ENCODE measurements at places on chromosomes 2 and 18. TPM values are rescaled to one million over a fixed set of nuclear protein-coding genes. Genes with fewer than 3 reads are reported as not detected.

PMAIP1 gene
- total RNA-seq, result 0.48 TPM

ST8SIA5 gene
- total RNA-seq, result not detected

- no peak for DNase-seq
These were observed 247.4 kb downstream of the FBXO15 start for GRCh38 chr18:73900106-73900835.

GRCh38 chr18:35919179-35919578 lies 53.3 kb upstream of the RMP24 start:
- DNase-seq, result no peak

GRCh38 chr2:88765154-88765888 lies 73.8 kb downstream of the RPIA start:
- no peak for DNase-seq

- DNase-seq, result no peak
These were observed 208.1 kb upstream of the HAAO start for GRCh38 chr2:43000242-43001054.

GRCh38 chr18:40577981-40578365 lies 1377.1 kb upstream of the PIK3C3 start:
- no peak for DNase-seq

DNA sequence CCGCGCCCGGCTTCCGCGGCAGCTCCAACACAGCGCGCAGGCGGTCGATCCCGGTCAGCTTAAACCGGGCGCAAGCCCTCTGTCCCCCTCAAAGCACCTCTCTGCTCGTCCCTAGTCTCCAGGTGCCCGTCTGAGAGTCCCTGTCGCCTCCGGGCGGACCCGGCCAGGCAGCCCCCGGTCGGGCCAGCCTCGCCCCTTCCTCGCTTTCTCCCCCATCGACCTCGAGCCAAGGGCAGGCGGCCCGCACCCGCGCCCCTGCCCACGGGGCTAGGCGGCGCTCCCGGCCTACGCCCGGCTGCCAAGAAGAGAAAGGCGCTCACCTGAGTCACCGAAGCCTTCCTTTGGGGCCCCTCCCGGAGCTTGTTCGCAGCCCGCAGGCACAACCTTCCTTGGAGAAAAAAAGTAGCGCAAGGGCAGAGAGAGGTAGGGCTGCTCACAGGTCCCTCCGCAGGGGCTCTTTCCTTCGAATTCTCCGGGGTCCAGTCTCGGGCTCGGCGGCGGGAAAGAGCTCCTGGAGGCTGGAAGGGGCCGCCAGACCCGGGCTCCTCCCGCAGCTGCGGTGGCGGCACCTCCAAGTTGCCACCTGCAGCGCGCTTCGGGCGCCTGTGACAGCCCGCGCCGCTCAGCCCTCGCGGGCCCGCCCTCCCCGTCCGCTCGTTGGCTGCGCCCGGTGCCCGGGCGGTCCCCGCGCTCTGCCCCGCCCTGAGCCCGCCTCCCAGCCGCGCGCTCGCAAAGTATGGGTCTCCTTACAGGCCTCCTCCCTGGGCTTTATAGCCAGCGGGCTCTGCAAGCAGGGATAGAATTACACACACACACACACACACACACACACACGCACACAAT lies 86.5 kb upstream of the EPB41L3 start:
- DNase-seq, result peak; percentile 71

DNA sequence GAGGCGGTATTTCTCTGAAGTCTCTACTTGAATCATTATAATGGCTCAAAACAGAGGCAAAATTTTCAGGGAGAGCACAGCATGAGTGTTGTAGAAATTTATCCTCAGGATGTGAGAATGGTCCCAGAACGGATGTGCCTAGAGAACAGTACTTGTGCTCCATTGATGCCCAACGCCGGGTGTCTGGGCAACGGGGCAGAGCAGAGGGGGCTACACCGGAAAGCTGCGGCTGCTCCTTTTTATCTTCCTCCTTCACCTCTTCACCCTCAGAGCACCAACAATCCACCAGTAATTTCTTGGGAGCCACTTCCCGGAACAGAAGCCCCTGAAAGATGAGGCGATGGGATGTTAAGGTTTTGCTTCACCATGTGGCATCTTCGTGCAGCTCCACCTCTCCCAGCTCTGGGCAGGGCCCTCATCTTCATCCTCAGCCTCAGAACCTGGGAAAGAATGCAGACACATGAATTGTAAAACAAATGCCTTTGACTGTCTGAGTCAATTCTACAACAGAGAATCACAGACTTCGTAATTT lies 71.5 kb downstream of the PTGR3 start:
- DNase-seq, result no peak

DNA sequence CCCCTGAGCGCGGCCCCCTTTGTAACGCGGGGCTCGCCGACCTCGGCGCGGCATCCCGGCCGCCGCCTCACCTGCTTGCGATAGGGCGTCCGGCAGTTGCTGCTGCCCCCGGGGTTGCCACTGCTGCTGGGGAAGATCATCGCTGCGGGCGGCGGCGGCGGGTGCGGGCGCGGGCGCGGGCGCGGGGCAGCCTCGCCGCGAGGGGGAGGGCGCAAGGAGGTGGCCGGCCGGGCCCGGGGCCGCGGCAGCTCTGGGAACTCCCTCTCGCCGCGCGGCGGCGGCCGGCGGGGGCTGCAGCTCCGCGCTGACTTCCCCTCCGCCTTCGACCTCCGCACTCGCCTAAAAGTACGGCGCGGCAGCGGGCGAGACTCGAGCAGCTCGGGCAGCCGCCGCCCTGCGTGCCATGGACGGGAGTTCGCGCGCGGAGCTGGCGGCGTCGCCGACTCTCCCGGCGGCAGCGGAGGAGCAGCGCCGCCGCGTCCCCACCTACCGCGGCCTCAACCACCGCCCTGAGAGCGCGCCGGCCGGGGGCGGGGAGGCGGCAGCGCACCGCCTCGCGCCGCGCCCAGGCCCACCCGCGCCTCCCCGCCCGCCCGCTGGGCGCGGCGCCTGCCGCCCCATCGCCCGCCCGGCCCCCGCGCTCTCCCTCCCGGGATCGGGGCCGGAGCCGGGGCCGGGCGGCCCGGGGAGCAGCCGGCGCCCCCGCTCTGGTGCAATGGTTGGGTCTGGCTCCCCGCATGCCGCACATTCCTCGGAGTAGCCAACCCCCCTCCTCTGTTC lies 86.0 kb downstream of the RBMS1 start:
- peak; percentile 76 for DNase-seq

- no peak for DNase-seq
These were observed 114.3 kb downstream of the DYM start for GRCh38 chr18:49345931-49346696.

DNA sequence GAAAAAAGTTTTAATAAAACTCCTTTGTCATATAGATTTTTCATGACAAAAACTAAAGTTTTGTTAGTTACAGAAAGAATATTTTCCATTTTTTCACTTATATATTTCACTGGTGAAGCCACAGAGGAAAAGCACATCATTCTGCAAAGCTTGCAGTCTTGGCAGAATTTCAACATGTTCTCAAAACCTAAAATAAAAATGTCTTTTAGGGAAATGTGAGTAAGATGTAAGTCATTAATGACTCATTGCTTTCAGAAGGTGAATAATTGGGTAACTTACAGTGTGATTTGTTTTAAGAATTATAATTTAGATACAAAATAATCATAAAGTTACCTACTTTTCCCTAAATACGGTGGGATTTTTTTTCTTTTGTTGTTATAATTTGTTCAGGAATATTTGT lies 43.4 kb upstream of the TNFRSF11A start:
- DNase-seq, result no peak

- DNase-seq, result no peak
These were observed 3.5 kb upstream of the RFX8 start for GRCh38 chr2:101478181-101479001.

GRCh38 chr18:77084688-77085035 lies 47.9 kb downstream of the MBP start:
- DNase-seq, result no peak

Data from ovary (tissue), 10 donors.